Glutamatergic neuron (in vitro differentiated cells): ENCODE measurements at places on chromosomes 7 and 10. TPM values are rescaled to one million over a fixed set of nuclear protein-coding genes. Genes with fewer than 3 reads are reported as not detected.

DNA sequence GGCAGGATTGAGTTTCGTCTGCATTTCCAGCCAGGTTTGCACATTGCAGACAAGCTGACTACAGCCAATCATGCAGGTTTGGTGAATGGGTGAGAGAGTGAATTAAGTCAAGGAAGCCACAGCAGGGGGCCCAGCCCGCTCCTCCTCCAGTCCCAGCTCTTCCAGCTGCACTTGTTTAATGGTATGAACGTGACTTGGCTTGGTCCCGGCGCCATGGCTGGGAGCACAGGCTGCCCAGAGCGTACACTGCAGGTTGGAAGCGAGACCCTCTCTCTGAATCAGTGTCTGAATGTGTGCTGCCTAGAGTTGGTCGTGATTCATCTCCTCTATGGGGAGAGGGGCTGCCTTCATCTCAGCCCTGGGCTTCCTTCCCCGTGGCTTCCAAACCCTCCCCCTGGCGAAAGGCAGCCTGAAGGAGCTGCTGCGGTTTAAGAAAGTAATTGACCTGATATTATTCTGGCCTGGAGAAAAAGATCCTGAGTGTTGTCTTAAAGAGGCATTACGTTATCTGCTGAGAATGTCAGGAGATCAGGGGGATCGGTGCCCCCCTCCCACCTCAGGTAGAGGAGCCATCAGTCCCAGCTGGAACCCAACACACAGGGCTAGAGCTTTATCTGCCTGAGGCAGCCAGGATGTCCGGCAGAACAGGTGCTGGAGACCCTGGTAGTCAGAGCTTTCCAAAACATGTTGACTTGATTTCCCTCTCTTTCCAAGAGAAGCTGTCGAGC, 132.1 kb downstream of the COL26A1 start:
- DNase-seq, result no peak

- DNase-seq, result peak; percentile 73
Measured at GRCh38 chr10:110643653-110644597, at the start of gene RBM20. Gene RBM20 (plus strand): TSS chr10:110644336. CDS start chr10:110644455, 119 bp downstream.

DNA sequence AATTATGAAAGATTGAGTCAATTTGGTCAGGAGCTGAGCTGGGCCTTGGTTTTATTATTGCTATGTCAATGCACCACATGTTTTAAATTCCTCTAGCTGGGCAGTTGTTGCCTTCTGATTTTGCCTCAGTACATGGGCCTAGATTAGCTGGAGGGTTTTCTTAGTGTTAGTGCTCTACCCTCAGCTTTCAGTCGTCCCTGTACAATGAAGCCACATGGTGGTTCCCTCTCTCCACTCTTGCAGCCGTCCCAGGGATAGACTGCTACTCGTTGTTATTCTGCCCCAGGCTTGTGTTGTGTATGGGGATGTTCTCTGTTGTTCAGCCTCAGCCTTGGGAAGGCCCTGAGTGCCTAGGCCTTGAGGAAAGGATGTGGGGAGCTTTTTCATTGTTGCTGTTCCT, 37.0 kb downstream of the NHLRC2 start:
- DNase-seq, result no peak

DNA sequence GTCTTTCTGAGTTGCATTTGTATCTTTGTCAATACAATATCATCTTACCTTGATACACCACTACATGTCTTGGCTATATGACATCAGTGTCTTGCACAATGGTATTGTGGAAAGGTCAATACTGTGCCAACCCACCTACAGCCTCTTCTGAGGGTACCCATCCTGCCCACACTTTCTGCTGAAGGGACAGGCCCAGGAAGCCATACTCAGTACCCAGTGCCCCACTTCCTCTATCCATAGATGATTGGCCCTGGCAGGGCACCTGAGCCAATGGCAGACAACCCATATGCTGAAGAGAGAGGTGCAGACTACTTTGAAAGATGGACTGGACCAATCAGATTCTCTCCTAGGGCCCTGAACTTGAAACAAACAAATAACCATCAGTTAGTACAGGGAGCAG, 152.0 kb upstream of the ADO start:
- no peak for DNase-seq

VSTM4 gene
- total RNA-seq, result 2.0 TPM

DNA sequence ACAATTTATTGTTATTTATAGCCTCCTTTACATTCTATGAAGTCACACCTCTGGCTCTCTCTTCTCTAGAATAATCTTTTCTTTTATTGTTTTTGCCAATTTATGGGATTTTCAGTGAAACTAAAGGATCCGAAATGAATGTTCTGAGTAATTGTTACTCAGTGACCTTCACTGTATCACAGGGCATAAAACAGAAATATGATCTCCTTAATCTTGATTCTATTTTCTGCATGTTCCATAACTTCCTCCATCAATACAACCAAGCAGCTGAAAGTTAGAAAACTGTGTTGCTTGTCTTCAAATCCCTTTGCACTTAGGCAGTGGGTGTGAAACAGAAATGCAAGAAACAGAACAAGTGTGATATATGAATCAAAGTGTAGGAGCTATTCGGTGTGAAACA, 57.4 kb upstream of the FERD3L start:
- DNase-seq, result no peak

DNA sequence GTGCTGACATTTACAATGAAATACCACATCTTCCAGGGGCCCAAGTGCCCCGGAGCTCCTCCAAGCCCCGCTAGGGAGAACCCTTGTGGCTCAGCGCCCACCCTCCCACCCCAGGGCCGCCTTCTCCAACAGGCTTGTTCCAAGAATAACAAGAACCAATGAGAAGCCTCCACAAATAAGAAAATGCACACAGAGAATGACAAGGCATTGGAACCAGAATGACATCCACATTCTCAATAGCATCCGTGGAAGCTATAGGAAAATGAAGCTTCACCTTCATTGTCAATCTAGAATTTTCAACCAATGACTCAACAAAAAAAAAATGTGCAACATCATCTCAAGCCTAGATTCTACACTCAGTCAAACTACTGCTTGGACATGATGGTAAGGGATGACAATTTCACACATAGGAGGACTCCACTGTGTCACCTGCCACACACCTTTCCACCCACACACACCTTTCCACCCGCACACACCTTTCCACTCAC, 50.4 kb upstream of the PPP2R2D start:
- no peak for DNase-seq

AKR1C8 gene
- not detected for total RNA-seq

DNA sequence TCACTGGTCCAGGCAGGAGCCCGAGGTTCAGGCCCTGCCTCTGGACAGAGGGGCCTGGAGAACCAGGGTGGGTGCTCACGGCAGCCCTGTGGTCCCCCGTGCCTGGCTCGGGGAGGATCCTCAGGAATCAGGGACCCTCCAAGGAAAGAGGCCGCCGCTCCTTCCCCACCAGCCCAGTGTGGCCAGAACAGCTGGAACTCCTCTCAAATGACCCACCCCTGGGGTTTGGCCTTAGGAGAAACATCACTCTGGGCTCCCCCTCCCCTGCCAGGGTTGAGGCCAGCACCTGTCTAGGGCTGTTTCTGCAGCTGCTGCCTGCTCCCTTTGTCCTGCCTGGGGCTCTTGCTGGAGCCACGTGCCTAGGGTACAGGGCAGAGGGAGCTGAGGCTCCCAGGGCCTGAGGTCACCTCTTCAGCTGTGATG, 161.0 kb downstream of the RNF216 start:
- DNase-seq, result peak; percentile 85

OR6B1 gene
- not detected for total RNA-seq

- no peak for DNase-seq
Measured at GRCh38 chr10:102624751-102625645, 19.3 kb upstream of the TRIM8 start.

DNA sequence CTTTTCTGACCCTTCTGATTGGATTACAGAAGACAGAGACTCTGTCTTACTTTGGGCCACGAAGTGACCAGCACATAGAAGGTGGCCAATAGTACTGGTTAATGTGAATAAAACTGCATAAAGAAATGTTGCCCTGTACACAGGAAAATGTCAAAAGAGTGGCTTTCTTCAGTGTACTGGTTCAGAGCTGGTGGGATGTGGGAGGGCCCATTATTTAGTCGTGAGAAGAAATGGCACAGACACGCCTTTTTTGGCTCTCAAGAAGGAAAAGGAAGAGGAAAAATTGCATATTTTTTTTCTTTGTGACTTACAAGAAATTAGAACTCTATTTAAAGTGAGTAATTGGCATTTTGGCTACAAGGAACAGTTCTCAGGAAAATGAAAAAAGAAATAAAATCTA, 129.7 kb downstream of the DGKI start:
- DNase-seq, result no peak

DNA sequence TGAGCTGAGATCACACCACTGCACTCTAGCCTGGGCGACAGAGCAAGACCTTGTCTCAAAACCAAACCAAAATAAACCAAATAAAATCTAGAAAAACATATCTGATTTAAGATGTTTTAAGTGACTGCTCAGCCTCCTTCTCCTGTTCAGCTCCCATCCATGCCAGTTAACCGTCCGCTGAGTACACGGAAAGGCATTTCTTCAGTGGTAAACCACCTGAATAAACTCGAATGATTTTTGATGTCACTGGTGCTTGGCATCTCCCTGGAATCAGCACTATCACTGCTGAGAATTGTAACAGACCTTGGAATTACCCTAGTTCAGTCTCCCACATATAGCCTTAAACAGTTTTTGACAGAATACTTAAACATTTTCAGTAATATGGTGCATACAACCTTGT, 24.1 kb upstream of the NRCAM start:
- DNase-seq, result no peak

GRCh38 chr7:2010101-2010500, 222.6 kb downstream of the MAD1L1 start:
- peak; percentile 8 for DNase-seq

- DNase-seq, result no peak
Measured at GRCh38 chr10:131271195-131271880, 40.2 kb downstream of the TCERG1L start.

AGAP4 gene
- 37.4 TPM for total RNA-seq

DNA sequence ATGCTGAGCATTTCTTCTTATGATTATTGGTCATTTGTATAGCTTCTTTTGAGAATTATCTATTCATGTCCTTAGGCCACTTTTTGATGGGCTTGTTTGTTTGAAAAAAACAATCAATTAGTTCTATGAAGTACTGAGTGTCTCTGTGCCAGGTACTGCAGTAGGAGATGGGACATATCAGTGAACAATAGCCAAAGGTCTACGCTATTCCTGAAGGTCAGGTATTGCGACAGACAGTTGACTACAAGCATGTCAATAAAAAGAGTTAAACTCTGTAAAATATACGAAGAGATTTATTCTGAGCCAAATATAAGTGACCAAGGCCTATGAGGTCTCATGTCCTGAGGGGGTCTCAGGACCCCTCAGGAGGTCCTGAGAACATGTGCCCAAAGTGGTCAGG, 122.1 kb upstream of the NFE2L3 start:
- DNase-seq, result no peak

DNA sequence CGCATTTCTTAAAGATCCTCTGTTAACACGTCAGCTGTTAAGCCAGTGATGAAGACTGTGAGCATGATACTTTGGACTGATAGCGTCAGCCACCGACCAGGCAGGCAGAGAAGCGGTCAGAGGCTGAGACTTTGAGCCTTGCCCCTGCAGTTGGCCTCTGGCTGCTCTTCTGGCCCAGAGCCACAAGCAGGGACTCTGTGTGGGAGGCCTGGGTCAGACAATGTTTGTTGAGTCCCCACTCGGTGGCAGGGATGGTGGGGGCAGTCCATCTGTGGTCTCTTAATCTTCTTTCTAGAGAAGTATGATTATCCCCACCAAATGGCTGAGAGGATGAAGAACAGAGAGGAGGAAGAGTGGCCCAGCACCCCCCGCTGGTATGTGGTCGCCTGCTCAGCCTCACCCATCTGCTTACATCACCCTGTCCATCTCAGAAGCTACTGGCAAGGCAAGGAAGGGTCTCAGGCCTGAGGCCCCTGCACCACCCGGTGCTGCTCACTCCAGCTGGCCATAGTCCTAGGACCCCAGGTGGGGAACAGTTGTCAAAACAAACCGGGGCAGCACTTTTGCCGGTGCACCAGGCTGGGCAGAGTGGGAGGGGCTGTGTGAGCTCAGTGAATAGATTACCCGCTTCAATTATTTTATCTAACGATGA, 202.9 kb downstream of the GRID1 start:
- no peak for DNase-seq

DNA sequence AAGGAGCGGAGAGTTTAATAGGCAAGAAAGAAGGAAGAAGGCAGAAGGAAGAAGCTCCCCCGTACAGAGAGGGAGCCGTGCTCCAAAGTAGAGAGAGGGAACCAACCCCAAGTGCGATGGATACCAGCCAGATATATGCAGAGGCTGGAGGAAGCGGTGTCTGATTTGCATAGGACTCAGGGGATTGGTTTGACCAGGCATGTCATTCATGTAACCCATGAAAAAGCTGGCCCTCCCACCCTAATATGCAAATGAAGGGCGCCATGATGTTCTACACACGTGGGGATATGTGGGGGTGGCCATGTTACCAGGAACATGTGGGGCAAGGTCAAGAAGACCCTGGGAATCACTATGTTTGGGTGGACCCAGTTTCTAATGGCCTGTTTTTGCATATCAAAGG, 40.6 kb upstream of the FAM3C start:
- DNase-seq, result no peak

GRCh38 chr10:31630861-31631567, 297.6 kb downstream of the ARHGAP12 start:
- no peak for DNase-seq

DNA sequence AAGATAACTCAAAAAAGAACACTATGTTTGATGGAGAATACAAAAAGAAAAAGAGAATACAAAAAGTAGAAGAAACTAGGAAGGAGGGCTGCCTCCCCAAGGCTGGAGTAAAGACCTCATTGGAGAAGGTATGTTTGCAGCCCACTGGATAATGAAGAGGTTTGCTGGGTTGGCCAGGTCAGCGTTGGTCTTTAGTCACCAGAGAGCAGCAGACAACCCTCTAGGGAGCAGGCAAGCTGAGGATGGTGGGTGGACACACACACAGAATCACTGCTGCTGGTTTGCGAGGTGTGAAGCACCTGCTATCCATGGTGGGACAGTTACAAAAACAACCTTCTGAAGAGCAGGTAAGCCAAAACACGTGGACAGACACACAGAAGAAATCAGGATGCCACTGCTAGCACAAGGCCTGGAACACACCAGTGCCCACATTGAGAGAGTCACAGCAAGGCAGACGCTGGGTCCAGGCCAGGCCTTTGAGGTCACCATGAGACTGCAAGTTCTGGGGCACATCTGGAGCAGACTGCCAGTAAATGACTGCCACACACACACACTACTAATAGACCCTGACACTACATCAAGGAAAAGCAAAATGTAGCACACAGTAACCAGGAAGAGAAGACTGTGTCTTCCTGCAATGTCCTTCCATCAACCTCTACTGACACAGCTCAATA, 43.0 kb downstream of the MTERF1 start:
- DNase-seq, result no peak

TMEM140 gene
- total RNA-seq, result not detected

DNA sequence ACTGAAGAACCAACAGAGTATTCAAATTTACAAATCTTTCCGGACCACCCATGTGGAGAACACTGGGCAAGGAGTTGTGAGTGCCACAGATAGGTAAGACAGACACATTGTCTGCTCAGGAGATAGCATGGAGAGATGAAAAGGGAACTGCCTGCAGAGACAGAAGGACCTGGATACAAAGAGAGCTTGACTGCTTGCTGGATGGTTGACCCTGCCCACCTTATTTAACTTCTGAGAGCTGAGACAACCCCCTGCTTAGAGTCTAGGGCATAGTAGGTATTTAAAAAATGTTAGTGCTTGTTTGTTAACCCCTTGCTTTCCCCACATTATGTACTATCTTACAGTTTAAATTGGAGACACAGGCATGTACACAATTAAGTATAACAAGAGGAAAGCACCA, 314.1 kb downstream of the THSD7A start:
- no peak for DNase-seq

CASD1 gene
- 117 TPM for total RNA-seq

- DNase-seq, result no peak
Measured at GRCh38 chr10:130212746-130213145, 76.6 kb downstream of the GLRX3 start.

GRCh38 chr7:140640727-140641523, at the start of gene DENND2A:
Gene DENND2A (minus strand): TSS chr7:140640813. CDS start chr7:140602397, 38,416 bp downstream.
- DNase-seq, result peak; percentile 90
